Breast epithelium (tissue), 4 donors: ENCODE measurements at places on chromosomes 7 and 10.

DNA sequence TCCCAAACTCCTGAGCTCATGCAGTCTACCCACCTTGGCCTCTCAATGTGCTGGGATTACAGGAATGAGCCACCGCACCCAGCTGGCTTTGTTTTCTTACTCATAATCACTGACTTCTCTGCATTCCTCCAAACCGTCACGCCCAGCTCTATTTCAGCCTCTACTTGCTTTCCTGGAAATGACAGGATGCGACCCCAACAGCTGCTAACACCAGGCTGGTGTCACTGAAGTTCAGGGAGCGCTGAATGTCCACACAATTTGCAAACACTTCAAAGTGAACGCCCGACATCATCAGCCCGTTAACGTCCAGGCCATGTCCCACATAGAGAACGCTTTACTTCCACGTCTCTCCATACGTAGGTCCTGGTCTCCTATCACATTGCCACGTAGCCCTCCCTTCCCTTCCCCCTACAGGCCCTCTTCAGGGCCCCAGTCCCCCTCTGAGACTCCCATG, 12.8 kb upstream of the PROSER2 start:
- DNase-seq: no peak

- DNase-seq: no peak
Measured at GRCh38 chr7:34236057-34236456, 330.7 kb downstream of the BMPER start.

DNA sequence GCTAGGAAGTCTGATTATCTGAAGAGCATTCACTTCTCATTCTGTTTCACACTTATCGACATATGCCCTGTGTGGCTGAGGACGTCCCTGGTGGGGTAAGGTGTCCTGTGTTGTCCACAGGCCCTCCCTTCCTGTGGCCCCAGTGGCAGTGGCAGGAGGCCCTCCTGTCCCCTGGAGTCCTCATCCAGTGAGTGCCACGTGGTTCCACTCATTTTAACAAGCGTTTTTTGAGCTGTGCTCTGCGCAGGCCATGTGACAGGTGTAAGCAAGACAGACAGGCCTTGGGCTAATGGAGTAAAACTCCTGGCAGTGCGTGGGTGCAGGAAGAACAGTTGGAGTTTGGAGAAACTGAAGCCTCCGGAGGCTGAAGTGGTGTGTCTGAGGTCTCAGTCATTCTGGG, 39.3 kb upstream of the PPIF start:
- DNase-seq: no peak

DNA sequence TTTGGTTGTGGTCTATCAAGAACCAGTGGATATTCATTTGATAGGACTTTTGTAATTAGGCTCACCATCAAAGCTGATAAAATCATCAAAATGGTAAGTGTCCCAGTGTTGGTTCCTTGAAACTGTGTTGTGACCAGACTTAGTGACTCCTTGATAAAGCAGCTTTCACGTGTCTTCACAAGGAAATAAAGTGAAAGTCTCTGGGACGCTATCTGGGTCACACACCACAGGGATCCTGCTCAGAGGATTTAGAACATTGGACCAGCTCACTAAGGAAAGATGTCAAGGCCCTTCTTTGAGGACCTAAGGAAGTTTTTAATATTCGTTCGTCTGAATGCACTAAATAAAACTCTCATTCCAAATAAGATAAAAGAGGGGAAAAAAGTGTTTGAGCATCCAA, 193.1 kb downstream of the RNLS start:
- no peak for DNase-seq

- DNase-seq: no peak
Measured at GRCh38 chr10:16458166-16458955, 21.6 kb downstream of the PTER start.
